Left lung (tissue), 14 donors: ENCODE measurements at places on chromosomes 2 and 18. TPM values are rescaled to one million over a fixed set of nuclear protein-coding genes. Genes with fewer than 3 reads are reported as not detected.

DNA sequence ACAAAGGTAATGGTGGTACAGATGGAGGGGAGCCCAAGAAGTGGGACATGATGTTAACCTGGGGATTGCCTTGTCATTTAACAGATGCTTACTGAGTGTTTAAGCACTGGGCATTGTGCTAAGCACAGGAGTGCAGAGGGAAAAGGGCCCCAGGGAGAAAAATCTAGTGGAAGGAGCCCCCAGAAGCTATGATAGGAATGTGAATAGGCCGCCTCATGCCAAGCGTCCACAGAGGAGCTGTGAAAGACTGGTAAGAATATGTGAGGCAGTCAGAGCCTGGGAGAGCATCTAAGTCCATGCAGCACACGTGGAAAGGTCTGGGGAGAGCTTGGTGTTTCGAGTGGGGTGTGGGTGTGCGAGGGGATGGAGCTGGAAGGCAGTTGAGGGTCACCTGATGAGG is 5.5 kb downstream of the ZNF532 start:
- H3K27me3 ChIP-seq = no peaks in the 10 kb centered on the region
- H3K27ac ChIP-seq = no peak overlapping the region
- peaks cover 4% of the 10 kb centered on the region for H3K4me1 ChIP-seq

DNA sequence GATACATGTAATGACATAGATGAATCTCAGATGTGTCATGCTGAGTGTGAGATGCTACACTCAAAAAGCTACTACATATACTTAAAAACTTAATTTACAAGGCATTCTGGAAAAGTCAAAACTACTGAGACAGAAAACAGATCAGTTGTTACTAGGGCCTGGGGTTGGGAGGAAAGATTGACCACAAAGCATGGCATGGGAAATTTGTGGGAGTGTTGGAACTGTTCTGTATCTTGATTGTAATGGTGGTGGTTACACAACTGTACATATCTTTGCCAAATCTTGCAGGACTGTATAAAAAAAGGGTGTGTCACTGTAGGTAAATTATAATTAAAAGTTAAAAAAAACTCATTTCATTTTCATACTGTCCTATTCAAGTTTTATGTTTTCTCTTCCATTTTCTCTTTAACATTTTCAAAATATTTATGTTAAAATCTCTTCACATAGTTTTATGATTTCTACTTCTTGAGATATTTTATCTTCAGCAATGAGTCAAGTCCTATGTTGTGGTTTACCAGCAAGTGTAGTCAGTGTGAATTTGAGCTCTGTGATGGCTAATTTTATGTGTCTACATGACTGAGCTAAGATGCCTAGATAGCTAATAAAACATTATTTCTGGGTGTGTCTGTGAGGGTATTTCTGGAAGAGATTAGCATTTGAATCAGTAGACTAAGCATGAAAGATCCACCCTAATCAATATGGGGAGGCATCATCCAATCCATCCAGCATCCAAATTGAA is 58.6 kb upstream of the VRK2 start:
- no peak overlapping the region for H3K27ac ChIP-seq
- H3K36me3 ChIP-seq = no peaks in the 10 kb centered on the region
- no peak for DNase-seq
- no peak overlapping the region for H3K4me3 ChIP-seq
- no peaks in the 10 kb centered on the region for H3K4me1 ChIP-seq

Gene CAVIN2
- 76.9 TPM for total RNA-seq

DNA sequence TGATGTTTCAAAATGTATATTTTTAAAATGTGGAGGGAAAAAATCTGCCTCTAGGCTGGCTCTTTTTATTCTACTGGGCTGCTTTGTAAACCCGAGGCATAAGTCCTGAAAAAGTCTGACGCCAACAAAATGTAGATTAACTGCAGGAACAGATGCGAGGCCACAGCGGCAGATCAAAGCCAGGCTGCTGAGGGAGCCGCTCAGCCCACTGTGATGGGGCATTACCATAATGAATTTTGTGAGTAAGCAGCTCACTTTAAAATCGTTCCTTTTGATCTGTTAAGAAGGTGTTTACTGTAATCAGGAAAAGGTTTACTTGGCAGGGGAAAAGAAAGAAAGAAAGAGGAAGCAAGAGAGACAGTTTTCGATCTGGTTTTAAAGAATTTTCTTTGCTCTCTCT is 269.0 kb downstream of the ICOS start:
- H3K27me3 ChIP-seq = no peaks in the 10 kb centered on the region
- no peaks in the 10 kb centered on the region for H3K4me1 ChIP-seq
- no peak overlapping the region for H3K4me3 ChIP-seq
- H3K36me3 ChIP-seq = no peaks in the 10 kb centered on the region

GRCh38 chr18:2515908-2516625 is 55.2 kb downstream of the METTL4 start:
- H3K27me3 ChIP-seq = no peaks in the 10 kb centered on the region
- H3K4me1 ChIP-seq = no peaks in the 10 kb centered on the region
- H3K36me3 ChIP-seq = no peaks in the 10 kb centered on the region

GRCh38 chr2:144941743-144942488 is 422.0 kb upstream of the ZEB2 start:
- DNase-seq = no peak
- peaks cover 8% of the 10 kb centered on the region for H3K4me1 ChIP-seq
- no peak overlapping the region for H3K4me3 ChIP-seq
- no peak overlapping the region for H3K27ac ChIP-seq
- no peaks in the 10 kb centered on the region for H3K36me3 ChIP-seq

Gene GATA6
- 29.9 TPM for total RNA-seq

- peak; percentile 69 for DNase-seq
- no peaks in the 10 kb centered on the region for H3K36me3 ChIP-seq
- no peak overlapping the region for H3K4me3 ChIP-seq
- H3K27ac ChIP-seq = no peak overlapping the region
Observed at GRCh38 chr2:68943581-68944568, 8.8 kb downstream of the GKN2 start.
